ENCODE measurements at places on chromosomes 1 and 21.
A peak's percentile ranks its signal among the peaks of the same experiment; 100 is the strongest.

GRCh38 chr1:16992675-16993074 is 12.3 kb upstream of the MFAP2 start:
- DNase-seq: no peak

DNA sequence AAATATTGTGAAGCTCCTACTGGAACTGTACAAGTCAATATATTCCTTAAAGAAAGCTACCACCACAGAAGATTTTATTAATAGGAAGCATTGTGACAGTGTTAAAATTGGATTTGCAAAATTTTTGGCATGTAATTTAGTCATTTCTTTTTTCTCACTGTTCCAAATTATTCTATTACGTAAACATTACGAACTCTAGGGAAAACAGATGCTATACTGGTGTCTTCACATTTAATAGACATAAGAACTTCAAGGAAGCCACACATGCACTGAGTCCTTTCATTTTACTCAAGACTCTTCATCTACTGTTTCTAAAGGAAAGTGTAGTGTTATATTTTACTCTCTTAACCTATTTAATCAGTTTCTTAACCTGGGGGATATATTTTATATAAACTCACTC is 135.4 kb downstream of the HMCN1 start:
- DNase-seq: no peak

DNA sequence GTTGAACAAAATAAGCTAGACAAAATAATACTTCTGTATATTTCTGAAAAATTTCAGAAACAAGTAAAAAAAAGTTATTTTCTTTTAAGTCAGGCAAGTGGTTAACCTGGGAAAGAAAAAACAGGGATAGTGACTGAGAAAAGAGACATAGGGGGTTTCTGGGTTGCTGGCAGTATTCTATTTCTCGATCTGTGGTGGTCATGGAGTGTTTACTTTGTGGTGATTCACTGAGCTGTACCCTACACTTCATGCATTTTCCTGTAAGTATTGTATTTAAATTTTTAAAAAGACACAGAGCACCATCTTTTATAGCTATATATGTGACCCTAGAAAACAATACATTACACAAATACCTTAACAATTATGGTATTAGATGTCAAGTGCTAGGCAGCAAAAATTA is 58.2 kb downstream of the ZNF644 start:
- no peak for DNase-seq

DNA sequence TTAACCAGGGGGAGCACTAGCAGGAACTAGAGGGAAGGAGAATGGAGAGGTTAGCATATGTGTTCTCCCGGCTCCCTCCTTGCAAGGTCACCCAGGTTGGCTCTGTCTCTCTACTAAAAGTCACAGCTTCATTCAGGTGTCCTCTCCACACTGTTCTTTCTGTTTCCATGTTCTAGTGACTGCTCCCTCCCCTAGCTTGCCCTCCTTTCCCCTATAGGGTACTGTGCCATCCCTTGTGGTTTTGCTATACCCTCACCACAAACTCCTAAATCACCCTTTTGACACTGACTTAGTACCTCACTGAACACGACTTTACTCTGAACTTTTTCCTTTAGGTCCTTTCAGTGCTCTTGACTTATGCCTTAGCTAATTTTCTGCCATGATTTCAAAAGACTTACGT is 389.3 kb downstream of the ST6GALNAC3 start:
- no peak for DNase-seq

DNA sequence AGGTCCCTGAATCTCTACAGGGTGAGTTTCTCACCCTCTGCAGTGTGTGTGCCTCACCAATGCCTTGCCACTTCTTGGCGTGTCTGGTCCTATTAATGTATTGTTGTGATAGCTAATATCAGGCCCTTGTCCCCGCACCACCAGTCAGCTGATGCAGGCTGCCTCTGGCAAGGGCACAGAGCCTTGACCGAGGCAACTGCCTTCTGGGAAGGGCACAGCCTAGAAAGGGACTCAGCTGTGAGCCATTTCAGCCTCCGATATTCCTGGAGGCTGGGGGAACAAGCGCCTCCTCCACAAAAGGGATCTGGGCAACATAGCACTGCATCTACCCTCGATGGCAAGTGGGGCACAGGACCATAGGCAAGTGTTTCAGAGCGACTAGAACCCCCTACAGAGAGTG is 27.0 kb downstream of the IL10RB start:
- DNase-seq: no peak

DNA sequence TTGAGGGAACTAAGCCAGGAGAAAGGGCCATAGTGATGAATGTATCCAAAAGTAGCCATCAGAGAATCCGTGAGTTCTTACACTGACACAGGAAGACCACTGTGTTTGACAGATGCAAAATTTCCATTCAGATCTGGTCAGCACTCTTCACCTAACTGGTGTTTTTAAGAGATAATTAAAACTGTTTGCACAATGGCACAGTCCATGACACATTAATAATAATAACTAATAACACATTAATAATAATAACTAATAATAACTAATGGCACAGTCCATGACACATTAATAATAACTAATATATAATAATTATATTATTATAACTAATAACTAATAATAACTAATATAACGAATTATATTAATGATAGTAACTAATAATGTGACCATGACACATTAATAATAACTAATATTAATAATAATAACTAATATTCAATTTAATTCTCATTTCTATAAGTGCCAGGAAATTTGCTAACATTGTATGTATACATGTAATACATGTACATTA is 195.8 kb downstream of the RGS7 start:
- DNase-seq: no peak

DNA sequence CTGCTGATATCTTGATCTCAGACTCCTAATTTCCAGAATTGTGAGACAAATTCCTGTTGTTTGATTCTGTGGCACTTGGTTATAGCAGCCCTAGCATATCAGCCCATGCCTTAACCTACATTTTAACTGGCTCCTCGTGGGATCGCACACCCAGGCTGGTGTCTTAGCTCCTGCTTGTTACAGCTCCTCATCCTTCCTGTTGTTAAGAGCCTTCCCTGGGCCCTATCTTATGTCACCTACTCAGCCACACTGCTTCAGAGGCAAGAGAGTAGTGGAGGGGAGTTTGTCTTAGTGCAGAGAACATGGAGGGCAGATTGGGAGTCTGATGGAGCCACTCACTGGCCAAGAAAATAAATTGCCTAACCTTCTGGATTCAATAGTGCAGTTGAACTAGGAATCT is 131.0 kb downstream of the ROR1 start:
- no peak for DNase-seq

DNA sequence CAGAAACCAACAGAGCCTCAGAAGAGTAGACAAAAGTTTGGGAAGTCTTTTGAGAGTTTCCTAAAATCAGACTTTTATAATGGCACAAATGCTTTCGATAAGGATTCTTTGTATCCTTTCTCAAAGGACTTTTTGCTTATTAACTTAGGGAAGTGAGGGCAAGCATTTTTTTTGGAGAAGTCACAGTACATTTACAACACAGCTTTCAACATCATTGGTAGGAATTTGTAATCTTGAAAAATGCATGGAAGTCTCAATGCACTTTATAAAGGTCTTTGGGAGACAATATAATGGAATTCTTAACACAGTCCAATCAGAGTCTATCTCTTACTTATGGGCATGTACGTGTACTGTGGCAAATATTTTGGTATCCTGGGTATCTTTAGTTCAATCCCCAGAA is 325.8 kb upstream of the NR5A2 start:
- no peak for DNase-seq

- DNase-seq: no peak
These were observed 82.3 kb downstream of the FCRL5 start for GRCh38 chr1:157469752-157470675.

- DNase-seq: no peak
These were observed 132.9 kb upstream of the PRDX6 start for GRCh38 chr1:173344034-173344743.

DNA sequence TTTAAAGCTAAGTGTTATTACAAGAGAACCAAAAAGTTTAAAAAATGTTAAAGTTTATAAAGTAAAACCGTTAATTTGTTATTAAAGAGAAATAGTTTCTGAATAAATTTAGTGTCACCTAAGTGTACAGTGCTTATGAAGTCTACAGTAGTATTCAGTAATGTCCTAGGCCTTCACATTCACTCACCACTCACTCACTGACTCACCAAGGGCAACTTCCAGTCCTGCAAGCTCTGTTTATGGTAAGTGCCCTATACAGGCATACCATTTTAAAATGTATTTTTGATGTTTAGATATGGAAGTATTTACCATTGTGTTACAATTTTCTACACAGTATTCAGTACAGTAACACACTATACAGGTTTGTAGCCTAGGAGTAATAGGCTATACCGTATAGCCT is 60.1 kb upstream of the GCLM start:
- no peak for DNase-seq

- DNase-seq: no peak
These were observed 220.0 kb downstream of the TM2D1 start for GRCh38 chr1:61504852-61505390.

DNA sequence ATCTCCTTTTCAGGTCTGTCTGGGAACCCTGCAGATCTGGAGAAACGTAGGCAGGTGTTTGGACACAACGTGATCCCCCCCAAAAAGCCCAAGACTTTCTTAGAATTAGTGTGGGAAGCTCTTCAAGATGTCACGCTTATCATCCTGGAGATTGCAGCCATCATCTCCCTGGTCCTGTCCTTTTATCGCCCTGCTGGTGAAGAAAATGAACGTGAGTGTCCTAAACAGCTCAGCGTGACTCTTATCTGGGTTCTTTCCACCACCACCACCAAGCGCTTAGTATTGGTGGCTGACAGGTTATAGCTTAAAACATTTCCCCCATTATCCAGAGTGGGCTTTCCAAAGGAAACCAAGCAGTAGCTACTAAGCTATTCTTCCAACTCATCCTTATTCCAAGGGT is 66.8 kb upstream of the LAX1 start:
- no peak for DNase-seq

GRCh38 chr1:217088011-217088410 is 364.8 kb upstream of the ESRRG start:
- no peak for DNase-seq

DNA sequence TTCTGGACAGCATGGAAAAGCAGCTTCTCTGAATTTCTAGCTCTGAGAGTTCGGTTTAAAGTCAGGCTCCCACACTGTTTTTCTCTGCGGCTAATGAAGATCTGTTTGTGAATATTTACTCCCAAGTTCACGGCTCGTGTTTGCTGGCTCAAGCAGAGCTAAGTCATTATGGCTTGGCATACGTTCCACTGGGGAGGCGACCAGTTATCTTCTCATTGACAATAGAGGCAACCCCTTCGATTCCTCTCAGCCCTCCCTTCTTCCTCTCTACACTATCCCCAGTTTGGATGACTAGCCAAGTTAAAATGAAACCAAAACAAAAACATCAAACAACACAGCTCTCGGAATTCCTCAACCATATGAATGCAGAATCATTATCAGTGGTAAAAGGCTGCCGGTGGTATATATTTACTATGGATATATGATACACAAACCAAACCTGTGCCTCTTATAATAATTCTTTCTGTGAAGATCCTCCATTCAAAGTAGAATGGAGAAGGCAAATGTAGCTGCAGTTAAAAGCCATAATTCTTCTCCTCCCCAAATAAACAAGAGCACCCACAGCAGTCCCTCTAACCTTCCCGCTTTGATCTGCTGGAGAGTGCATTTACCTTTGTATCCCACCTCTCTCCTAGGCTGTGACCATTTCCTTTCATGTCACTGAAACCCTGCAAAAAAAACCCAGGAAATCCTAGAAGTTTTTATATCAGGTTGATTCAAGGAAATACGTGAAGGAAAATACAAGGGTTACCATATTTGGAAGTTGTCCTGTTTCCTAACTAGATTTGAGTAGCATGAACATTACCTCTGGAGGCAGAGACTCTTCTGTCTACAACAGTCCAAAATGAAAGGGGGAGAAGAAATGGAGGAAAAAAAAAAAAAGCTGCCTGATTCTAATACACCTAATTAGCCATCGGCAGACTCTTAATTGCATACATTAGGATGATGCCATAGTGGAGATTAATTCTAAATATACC is 108.3 kb upstream of the USH2A start:
- no peak for DNase-seq

GRCh38 chr1:182054698-182055326 is 6.7 kb downstream of the ZNF648 start:
- DNase-seq: peak; percentile 10

DNA sequence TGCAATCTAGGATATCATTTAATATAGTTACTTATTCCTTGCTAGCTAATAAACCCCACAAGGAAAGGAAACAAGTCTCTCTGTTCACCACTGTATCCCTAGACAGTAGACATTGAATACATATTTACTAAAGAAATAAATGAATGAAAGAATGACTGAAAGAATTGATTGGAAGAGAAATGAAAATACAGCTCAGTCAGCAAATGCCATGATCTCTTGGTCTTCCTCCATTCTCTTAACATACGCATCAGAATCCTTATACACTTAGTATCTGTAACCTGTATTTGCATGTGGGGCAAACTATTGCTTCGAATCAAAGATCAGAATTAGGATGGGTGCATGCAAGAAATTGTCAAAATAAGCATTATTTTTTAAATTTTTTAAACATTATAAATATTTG is 500.8 kb upstream of the ADGRL2 start:
- DNase-seq: no peak

- no peak for DNase-seq
These were observed 107.3 kb downstream of the ENAH start for GRCh38 chr1:225545649-225546048.

- DNase-seq: no peak
These were observed 4.5 kb downstream of the LEPR start for GRCh38 chr1:65425006-65425405.

DNA sequence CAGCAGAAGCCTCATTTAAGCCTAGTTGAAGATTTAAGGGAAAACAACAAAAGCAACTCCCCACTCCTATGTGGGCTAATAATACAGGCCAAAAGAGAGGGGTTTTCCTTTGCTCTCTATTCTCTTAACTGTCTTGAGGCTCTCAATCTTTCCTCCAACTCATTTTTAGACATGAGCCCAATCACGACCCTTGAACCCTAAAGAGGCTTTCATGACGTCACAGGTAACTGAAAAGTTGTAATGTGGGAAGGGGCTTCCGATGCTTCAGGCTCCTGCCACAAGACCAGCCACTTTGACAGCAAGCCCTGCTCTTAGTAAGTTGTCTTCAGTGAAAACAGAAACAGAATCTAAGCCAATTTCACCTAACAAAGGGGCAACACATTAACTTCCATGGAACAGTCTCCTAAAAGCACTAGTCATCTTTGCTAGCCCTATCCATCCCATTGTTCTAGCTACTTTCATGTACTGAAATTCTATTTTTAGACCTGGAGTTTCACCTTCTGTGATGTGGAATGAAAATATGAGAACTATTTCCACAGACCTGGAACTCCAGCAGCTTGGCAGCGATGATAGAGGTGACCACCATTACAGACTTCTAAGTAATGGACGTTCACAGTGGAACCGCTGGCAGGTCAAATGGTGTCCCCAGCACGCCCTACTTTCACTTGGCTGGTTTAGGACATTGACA is 36.3 kb downstream of the GPR161 start:
- no peak for DNase-seq

- DNase-seq: no peak
These were observed 49.0 kb downstream of the LRRC53 start for GRCh38 chr1:74463333-74463988.

All from CD4-positive, alpha-beta T cell treated with Interleukin-1 beta for 1 hour (primary cell).